ENCODE measurements at places on chromosomes 1 and 21.

DNA sequence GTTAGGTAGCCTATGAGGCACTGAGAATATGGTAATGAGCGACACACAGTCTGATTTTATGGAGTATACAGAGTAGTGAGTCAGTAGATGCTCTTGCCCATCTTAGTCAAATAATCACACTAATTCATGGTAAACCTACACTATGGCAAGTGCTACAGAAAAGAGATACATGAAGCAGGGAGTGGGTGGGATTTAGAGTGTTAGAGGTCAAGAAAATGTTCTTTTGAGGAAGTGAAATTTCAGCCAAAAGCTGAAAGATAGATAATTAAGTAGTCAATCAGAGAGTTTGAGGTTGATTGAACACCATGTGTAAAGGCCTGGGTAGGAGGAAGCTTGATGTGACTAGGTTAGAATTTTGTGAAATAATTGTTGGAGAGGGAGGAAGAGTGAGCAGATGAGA, 14.7 kb downstream of the MDM4 start:
- DNase-seq = no peak

DNA sequence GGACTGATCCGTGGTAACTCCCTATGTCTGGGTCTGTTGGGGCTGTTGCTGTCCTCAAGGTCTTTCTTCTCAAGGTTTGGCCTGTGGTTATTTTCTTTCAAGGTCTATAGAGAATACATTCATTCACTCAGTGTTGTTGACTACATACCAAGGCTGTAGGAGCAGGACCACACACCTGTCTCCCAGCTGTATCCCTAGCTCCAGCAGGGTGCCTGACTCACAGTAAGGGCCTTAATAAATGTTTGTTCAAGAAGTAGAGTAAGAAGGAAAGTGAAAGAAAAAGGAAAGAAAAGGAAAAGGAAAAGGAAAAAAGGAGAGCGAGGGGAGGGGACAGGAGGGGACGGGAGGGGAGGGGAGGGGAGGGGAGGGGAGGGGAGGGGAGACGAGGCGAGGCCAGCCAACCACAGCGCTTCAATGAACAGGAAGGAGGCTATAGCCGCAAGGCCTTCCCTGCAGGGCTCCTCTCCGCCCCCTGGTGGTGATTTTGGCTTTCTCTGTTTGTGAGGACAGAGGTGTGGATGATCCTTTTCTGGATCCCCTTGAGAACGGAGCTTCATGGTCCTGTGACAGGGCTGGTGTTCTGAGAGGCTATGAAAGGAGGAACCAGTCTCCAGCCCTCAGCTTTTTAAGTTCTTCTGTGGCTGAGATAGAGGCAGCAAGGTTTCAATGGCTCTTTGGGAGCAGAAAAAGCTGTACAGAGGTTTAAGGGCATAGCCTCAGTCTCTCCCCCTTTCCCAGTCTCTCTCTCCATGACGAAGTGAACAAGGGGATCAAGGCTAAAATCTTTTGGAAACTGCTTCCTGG, 30.6 kb upstream of the LCE5A start:
- peak; percentile 2 for DNase-seq

DNA sequence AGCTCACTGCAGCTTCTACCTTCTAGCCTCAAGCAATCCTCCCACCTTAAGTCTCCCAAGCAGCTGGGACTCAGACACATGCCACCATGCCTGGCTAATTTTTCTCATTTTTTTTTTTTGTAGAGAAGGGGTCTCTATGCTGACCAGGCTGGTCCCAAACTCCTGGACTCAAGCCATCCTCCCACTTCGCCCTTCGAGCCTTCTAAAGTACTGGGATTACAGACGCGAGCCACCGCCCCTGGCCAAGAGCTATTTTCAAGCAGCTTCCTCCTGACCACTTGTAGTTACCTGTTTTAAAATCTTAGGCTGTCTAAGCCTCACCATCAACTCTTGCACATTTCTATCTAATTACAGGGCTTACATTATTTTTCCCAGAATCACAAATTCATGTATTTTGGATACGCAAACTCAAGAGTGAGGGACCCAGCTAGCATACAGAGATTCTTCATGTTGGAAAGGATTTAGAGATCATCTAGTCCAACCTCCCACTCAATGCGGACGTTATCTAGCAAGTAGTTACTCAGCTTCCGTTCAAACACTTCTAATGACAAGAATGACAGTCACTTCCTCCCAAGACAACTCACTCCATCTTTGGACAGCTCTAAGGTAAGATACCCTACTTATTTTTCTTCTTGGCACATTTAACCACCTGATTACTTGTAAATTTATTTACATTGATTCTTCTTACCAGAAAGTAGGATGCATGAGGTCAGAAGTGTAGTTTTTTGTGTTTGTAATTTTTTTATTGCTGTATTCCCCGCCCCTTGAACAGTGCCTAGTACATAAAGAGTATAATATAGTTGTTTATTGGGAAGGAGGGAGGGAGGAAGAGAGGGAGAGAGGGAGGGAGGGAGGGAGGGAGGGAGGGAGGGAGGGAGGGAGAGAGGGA, 65.4 kb downstream of the LUZP1 start:
- no peak for DNase-seq

DNA sequence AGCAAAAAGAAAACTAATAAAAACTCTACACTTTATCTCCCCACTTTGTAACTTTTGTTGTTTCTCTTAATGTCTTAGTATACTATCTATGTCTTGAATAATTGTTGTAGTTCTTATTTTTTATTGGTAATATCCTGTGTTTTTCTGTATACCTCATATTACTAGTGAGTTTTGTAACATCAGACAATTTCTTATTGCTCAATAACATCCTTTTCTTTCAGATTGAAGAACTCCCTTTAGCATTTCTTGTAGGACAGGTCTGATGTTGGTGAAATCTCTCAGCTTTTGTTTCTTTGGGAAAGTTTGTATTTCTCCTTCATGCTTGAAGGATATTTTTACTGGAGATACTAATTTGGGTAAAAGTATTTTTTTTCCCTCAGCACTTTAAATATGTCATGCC, 79.8 kb upstream of the LRRC8B start:
- no peak for DNase-seq

GRCh38 chr1:182476625-182477024, 26.7 kb downstream of the RGSL1 start:
- DNase-seq = no peak

GRCh38 chr1:75643460-75643859, 32.5 kb upstream of the SLC44A5 start:
- no peak for DNase-seq

DNA sequence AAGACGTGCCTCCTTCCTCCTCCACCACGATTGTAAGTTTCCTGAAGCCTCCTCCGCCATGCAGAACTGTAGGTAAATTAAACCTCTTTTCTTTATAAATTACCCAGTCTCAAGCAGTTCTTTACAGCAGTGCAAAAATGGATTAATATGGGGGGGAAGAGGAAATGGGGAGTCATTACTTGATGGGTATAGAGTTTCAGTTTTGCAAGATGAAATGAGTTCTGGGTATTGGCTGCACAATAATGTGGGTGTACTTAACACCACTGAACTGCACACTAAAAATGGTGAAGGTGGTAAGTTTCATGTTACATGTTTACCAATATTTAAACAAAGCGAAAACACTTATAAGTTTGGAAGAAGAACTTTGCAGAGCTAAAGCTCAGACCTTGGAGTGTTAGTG, 24.3 kb upstream of the DISP1 start:
- DNase-seq = no peak

- no peak for DNase-seq
Measured at GRCh38 chr1:33342041-33342723, 21.3 kb upstream of the A3GALT2 start.

DNA sequence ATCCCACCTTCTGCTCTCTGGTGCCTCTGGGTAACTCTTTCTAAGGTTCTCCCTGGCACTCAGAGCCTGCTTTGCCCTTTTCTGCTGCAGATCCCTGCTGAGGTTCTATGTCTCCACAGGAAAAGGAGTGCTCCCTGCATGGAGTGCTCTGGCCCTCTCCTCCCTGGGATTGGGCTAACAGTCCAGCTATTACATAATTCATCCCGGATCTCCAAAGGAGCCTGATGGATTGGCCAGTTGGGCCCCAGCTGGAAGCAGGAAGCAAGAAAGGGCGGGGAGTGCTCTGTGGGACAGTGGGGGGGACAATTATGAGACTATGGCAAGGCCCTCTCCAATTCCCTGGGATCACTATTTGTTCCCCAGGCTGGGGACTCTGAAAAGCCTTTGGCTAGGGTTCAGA, 51.9 kb upstream of the GOLT1A start:
- DNase-seq = no peak

- no peak for DNase-seq
Measured at GRCh38 chr1:232621050-232621449, 8.9 kb downstream of the SIPA1L2 start.

- no peak for DNase-seq
Measured at GRCh38 chr1:1528301-1529267, 11.8 kb downstream of the TMEM240 start.

DNA sequence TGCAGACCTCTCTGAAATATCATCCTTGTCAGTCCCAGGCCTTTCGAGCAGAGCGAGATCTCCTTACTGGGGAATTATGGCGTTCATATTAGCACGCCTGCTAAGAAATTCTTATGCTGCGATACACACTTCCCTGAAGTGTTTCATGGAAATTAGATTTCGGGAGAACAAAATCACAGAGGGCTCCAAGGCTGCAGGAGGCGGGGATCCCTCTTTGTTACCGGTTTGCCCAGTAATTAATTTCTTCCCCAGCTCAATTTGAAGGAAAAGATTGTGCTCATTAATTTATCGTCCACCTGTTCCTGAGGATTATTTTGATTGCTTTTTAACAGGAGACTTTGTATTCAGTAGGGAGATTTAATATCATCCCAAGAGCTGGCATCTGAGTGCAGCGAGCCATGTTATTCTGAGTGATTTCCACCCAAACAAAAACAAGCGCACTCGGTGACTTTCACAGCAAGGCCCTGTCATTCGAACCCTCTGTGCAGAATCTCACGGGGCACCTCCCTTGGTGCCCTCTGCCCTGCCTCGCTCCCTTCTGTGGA, 202.3 kb upstream of the GALNT2 start:
- DNase-seq = no peak

DNA sequence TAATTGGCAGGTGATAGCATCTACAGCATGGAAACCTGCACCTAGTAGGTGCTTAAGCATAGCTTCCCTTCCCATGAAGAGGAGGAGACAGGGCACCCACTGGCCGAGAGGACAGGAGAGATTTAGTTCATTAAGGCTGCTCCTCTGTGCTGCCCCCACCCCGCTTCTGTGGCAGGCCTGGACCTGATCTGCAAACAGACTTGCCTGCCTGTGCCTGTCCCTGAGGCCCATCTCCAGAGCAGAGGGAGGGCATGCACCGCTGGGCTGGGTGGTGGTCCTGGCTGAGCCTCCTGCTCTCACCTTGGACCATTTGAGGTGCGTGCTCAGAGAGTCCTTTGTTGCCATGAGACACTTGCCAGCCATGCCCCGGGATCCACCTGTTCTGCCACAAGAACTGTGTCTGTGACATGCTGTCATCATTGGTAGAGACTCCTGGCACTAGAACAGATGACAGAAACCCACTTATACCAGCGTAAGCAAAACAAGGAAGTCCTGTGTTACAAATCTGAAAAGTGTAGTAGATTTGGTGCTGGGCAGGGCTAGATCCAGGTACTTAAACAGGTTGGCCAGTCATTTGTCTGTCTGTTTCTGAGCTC, 55.6 kb downstream of the PTPRF start:
- no peak for DNase-seq

- DNase-seq = no peak
Measured at GRCh38 chr1:174052621-174053020, 30.5 kb upstream of the RC3H1 start.

DNA sequence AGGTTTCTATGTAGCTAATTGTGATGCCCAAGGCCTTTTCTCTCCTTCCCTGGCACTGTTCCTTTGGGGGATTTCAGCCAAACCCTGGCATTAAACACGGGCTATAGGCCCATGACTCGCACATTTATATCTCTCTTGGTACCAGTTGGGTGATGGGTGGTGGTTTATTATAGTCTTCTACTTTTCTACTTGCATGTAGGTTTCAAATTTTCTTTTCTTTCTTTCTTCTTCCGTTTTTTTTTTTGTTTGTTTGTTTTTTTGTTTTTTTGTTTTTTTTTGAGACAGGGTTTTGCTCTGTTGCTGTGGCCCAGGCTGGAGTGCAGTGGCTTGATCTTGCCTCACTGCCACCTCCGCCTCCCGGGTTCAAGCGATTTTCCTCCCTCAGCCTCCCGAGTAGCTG, 1.1 kb downstream of the IL10RB start:
- DNase-seq = no peak

DNA sequence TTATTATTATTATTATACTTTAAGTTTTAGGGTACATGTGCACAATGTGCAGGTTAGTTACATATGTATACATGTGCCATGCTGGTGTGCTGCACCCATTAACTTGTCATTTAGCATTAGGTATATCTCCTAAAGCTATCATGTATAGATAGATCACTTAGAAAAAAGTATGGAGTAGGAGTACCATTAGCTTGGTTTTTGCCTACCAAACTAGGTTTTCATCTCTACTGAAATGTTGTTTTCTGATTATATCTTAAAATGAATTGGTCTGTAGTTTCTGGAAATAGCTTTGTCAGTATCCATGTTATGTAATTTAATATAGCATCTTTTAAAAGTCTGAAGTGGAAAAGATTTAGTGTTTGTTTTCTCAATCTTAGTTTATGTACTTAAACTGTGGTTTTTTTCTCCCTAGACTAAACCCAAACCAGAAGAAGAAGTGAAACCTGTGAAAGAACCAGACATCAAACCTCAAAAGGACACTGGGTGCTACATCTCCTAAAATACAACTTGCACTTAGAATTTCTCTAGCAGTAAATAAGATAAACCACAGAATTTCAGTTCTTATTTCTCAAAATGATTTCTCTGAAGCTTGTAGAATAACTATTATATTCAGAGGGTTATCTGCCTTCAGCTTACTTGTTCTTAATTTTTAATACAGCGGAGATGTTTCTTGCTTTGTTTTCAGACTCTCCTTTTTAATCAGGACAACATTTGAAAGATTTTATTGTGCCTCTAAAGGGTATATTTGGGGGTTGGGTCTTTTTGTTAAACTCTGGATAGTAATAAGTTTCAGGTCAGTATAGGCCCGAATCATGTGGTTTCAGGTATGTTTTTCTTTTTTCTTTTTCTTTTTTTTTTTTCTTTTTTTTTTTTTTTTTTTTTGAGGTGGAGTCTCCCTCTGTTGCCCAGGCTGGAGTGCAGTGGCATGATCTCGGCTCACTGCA, 4.5 kb upstream of the FAM177B start:
- DNase-seq = no peak

DNA sequence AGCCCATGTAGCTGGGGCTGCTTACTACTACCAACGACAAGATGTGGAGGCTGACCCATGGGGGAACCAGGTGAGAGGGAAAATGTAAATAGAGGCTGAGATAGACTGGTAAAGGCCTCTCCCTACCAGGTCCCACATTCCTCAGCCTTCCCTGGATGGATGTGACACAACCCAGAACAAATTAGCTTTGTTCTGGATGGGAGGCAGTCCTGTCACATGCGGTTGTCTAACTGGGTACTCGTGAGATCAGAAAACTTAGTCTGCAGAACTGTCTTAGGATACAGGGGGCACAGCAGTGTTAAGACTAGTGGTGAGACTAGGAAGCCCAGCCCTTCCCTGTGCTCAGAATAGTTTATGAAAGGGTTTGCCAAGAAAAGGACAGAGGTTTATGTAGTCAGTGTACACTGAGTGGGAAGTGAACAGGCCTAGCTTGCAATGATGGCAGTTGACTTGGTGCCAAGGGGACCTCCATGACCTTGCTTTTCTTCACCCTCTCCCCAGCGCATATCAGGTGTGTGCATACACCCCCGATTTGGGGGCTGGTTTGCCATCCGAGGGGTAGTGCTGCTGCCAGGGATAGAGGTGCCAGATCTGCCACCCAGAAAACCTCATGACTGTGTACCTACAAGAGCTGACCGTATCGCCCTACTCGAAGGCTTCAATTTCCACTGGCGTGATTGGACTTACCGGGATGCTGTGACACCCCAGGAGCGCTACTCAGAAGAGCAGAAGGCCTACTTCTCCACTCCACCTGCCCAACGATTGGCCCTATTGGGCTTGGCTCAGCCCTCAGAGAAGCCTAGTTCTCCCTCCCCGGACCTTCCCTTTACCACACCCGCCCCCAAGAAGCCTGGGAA, 8.4 kb downstream of the MMACHC start:
- no peak for DNase-seq
